ENCODE measurements at places on chromosomes 1 and 21.

DNA sequence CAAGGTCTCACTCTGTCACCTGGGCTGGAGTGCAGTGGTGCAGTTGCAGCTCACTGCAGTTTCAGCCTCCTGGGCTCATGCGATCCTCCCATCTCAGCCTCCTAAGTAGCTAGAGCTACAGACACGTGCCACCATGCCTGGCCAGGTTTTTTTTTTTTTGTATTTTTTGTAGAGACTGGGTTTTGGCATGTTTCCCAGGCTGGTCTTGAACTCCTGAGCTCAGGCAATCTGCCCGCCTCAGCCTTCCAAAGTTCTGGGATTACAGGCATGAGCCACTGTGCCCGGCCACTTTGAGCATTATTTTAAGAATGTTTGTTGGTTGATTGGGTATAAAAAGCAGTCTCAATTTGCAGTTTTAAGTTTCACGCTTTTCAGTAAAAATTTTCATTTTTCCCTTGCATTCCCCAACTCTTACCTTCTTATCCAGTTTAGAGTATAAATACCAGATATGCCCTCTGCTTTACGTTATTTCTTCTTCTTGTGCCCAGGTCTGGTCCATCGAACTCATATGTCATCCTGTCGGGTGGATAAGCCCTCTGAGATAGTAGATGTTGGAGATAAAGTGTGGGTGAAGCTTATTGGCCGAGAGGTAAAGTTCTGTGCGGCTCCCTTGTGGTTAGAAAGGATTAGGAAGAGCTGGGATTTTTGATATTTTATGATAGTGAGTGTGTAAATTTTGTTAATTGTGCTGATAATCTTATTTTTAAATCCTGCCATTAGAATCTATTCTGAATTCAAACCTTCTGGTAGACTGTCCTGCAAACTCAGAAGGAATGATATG is 36.0 kb downstream of the FABP3 start:
- no peak for DNase-seq

DNA sequence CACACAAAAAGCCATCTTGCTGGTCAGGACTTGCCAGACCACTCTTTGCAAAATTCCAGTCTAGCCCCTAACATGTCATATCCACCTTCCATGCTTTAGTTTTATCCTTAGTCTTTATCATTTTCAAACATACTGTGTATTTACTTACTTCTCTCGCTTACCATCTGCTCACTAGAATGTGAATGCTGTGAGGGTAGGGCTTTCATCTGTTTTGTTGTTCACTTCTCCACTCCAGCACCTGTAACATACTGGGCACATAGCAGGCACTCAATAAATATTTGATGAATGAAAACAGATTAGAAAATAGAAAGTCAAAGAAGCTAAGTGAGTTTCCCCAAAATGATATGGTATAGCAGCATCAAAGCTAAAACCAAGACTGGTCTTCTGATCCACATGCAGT is 79.9 kb downstream of the OLFML2B start:
- DNase-seq, result no peak

- no peak for DNase-seq
These were observed 35.7 kb upstream of the PLA2G4A start for GRCh38 chr1:186792870-186793581.

GRCh38 chr1:16266411-16267118 is 29.6 kb upstream of the CPLANE2 start:
- DNase-seq, result no peak

DNA sequence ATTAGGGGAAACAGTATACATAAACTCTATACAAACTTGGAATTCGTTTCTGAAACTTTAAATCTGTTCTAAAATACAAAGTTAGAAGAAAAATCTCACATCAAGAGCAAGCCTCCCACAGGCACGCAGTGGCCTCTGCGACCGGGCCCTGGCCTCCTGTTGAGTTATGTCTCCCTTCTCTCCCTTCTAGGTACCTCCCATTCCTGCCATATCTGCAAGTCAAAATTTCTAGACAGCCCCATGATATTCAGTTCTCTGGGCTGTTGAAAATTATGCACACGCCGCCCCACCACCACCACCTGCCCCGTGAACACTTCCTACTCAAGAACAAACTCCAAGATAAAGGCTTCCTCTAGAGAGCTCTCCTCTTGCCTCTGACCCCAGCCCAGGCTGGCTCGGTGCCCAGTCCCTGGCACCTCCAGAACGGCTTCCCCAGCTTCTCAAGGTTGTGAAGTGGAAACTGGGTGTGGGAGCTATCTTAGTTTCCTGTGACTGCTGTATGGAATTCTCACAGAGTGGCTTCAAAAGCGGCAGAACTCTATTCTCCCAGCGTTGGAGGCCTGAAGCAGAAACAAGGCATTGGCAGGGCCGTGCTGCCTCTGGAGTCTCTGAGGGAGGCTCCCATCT is 37.7 kb upstream of the LRP8 start:
- no peak for DNase-seq

DNA sequence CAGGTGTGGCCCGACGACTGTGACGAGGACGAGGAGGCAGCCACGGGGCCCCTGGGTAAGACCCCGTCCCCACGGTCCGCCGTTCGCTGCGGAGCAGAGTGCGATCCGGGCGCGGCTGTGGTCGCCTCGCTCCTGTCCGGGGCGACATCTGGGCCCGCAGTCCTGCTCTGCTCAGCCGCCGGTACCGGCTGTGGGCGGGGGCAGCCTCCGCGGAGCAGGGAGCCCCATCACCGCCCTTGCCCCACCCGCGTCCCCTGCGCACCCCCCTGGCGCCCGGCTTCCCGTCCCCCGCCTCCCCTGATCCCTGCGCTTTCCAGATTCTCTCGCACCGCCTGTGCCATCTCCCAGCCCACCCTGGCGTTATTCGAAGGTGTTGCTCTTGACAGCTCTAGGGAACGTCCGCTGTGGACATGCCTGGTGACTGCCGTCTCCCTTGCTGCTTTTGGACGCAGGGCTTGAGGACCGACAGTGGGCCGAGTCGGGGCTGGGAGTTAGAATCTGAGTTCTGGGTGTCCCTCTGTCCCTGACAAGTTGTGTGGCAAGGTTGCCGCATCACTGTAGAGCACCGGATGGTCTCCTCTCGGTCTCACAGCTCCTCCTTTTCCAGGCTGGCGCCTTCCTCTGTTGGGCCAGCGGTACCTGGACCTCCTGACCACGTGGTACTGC is 596 bp downstream of the TOR3A start:
- DNase-seq, result peak; percentile 16

DNA sequence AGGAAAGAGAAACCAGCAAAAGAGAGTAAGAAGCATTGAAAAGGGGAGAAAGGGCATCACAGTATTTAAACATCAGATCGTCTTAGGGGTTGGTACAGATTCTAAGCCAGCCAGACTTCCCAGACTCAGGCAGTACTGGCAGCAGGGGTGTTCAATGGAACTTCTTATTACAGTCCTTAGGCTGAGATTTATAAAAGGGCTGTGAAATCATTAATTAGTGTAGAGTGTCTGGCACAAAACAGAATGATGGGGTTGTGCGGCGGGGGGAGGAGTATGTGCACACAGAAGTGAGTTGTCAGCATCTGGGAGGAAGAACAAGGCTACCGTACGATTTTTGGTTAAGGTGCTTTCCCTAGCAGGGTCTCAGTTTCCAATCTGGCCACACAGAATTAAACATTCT is 38.2 kb downstream of the ARHGEF11 start:
- no peak for DNase-seq

- no peak for DNase-seq
These were observed 22.5 kb upstream of the GPR157 start for GRCh38 chr1:9151328-9151860.

DNA sequence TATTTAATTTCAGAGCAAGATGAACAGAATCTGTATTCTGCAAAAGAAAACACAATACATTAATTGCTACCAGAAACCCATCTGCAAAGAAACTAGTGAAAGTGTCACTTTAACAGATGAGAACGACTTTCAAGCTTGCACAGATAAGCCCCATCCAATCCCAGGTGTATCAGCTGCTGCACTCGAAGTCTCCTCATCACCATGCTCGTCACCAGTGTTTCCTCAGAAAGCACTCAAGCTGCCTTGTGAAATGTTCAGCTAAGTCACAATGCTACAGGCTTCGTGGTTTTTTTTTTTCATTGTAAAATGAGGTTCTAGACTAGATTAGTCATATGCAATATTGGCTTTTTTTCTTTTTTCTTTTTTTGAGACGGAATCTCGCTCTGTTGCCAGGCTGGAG is 3.3 kb upstream of the TOMM20 start:
- DNase-seq, result peak; percentile 34

DNA sequence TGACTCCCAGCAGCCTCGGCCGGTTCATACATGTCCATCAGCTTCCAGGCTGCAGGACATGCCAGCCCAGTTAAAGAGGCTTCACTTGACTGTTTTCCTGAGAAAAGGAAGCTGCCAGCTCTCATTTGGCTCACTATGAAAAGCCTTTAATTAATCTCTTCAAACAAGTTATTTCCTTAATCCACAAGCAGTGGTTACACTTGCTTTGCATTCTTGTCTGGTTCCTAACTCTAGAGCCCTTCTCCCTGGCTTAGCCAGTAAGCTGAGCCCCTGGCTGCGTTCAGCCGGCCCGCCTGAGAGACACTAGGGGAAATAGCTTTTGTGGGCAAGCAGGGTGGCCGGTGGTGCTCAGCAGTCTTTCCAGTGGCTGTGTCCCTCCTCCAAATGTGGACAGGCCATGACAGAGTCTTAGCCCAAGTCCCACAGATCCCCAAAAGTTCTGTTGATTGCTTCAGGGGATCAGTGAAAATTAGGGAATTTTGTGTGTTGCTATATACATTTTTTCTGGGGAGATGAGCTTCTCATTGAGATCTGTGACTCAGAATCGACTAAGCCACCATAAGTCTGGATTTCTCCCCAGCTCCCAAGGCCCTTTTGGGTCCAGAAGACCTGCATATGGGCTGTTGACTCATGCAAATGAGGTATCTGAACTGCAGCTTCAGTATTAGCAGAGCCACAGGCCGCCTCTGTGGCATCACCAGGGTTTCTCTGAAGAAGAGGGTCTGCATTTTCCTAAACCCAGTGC is 10.1 kb downstream of the ATF3 start:
- no peak for DNase-seq

DNA sequence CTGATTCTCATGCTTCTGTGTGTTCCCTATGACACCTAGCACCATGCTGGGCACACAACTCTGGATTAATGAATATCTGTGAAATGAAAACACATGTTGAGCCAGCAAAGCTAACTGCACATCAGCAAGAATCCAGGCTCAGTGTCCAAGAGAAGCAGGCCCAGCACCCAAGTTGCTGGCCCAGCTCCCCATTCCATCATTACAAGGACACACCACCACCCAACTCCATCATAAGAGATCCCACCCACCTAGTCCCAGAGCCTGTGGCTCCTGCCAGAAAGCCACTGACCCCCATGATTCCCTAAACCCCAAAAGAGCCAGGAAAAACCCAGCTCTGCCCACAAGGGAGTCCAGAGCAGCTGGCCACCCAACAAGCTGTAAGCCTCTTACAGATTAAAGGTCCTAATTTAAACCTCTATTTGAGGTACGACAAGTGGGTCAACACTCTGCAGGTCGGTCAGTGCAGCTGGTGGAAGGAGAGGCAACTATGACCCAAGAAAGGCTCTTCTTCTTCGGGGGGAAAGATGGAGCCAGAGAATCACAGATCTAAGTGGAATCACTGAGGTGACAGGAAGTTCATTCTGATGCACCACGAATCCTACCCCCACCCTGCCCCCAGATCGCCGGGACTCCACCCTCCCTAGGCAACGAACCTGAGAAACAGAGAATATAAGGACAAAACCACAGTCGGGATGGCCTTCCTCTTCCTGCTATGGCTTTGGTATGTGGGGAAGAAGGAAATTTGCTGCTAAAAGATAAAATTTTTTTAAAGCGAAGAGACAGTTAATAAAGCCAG is 58.2 kb downstream of the CD34 start:
- no peak for DNase-seq

- no peak for DNase-seq
These were observed 33.6 kb downstream of the CAMK1G start for GRCh38 chr1:209617047-209617673.

DNA sequence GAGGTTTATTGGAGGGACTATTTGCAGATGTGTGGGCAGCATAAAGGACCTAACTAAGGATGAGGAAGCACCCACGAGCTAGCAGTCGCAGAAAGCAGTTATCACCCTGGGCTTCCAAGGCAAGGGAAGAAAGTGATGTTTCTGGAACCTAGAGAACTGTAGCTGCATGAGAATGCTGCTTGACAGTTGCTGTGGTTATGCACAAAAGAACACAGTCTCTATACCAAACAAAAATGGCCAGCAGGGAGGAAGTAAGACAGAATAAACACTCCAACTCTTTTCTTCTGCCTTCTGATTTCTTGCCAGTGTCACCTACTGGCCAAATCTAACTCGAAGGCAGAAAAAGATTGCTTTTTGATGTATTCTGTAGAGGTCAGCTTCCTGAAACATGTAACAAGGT is 190.2 kb downstream of the RASAL2 start:
- DNase-seq, result no peak

- no peak for DNase-seq
These were observed 6.1 kb upstream of the CDC73 start for GRCh38 chr1:193115629-193116227.

DNA sequence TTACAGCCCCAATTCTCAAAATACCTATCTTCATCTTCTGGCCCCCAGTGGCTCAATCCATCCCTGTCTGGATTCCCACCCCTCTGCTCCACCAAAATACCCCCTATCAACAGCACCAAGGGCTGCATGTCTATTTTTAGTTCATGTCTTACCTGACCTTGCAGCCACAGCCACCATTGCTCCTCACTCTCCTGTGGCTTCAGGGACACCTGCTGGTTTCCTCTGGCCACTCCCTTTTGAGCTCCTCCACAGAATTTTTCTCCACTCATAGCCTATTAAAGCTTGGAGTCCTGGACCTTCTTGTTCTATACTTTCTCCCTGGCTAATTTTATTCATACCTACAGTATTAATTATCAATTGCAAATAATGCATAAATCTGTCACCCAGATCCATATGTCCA is 125.3 kb upstream of the NGF start:
- no peak for DNase-seq

DNA sequence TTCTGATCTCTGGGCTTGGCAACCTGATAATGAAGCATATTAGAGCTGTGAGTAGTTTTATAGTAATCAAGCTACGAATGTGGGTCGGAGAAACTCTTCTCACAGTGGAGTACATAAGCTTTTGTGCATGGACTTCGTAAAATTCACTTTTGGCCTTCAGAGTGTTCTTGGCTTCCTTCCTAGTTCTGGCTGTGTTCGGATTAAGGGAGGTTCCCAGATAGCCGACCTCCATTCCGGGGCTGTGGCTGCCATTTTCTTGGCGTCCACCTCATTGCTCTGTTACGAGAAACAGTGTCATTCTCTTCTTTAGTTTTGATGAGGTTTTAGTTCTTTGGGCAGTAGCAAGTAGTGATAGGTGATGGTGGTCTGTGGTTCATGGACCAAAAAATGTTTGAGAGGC is 26.3 kb downstream of the CAMTA1 start:
- no peak for DNase-seq

- no peak for DNase-seq
These were observed 27.6 kb downstream of the SPATA21 start for GRCh38 chr1:16409536-16410152.

DNA sequence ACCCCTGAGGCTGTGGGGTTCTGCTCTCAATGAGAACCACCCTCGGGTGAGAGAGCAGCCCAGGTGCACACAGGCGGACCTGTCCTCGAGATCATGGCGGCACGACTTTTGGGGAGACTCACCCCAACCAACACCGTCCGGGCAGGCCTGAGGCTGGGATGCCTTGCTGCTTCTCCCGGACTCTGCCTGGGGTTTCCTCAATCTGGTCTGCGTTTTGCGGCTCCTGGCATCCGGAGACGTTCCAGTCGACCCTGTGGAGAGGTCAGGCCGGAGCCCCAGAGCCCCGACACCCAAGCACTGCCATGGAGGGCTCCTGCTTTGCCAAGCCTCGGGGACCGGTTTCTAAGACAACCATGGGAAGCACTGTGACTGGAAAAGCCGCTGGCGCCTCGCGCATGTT is 3879.7 kb downstream of the SRGAP2C start:
- no peak for DNase-seq

- no peak for DNase-seq
These were observed 36.9 kb upstream of the EDEM3 start for GRCh38 chr1:184791550-184791900.
